Hematopoietic multipotent progenitor cell treated with erythropoietin and hydrocortisone succinate and interleukin-3 and kit ligand, for 17 days (in vitro differentiated cells): ENCODE measurements at places on chromosomes 16 and 17.

- peak; percentile 25 for DNase-seq
Observed at GRCh38 chr17:27585153-27585681, 45.8 kb upstream of the LGALS9 start.

GRCh38 chr17:9115214-9116191 lies 94.2 kb downstream of the NTN1 start:
- no peak for DNase-seq

GRCh38 chr16:89853306-89853993 lies 19.9 kb upstream of the TCF25 start:
- DNase-seq, result no peak

DNA sequence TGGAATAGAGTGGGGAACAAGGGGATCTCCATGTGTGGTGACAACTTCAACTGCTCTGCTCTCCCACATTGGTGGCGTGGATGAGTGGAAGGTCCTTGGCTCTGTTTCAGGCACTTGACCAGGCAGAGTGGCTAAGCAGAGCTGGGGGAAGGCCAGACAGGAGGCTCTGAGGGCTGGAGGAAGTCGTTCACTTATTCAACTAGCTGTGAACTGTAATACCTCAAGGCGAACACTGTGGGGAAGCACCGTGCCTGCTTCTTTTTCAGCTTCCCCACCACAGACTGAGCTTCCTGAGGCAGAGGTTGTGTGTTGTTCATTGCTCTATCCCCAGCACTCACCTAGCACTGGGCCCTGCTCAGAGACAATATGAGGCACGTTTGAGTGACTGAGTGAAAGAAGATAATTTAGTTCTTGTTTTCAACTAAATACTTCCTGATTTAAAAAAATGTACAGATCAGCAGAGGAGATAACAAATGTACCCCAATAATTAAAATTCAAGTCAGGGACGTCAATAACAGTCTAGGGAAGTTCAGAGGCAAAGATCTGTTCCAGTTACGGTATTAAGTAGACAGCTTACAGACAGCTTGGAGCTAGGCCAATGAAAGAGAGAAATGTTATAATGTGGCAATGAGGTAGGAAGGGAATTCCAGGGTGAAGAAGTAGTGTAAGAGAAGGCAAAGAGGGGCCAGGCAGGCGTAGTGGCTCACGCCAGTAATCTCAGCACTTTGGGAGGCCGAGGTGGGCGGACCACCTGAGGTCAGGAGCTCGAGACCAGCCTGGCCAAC lies 34.7 kb downstream of the MYO18A start:
- DNase-seq, result peak; percentile 51

DNA sequence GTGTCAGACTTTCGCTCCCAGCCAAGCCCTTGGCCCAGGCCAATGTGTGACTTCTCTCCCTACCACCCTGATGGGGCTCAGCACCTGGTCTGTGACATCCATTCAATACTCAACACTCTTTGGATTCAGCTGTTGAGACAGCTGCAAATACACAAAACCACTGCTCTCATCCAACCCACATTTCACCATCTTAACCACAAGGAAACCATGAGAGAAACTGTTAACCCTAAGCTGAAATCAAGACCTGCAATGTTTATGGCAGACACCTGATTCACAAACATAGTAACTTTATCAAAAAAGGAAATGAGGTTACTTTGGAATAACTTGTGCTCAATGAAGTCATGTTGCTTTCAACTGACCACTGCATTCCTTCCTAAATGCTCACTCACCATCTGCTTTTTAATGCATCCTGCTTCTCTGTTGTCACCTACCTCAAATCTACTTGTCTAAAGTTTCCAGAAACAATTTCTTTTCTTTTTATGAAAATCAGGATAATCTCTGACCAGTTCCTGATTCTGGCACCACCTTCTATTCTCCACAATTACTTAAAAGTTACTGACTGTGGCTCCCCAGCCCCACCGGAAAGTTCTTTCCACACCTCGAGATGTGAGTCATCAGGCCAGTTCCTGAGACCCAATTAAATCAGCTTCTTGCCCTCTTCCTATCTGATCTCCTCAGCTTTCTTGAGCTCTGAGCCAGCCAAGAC lies 88.2 kb downstream of the NOG start:
- DNase-seq, result no peak

DNA sequence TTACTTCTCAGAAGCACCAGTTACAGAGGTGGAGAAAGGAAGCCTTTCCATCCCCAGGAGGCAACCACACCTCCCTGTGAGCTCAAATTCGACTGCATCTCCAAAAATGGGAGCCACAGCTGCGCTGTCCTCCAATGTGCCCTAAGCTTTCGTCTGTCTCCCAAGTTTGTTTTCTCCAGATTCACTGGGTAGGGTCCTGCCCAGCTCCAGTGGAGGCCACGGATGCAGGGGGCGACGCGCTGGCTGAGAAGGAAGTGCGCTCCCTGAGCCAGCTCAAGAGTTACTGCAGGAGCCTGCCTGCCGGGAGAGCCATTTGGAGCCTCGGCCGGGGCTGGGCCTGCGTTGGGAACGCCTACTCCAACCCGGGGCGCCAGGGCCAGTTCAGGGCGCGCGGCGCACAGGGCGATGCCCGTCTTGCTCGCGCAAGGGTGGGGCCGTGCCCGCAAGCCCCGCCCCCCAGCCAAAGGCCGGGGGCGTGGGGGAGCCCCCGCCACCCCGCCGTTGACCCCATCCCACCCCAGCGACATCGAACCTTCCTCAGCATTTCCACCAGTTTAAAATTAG lies 19.5 kb downstream of the SIAH1 start:
- peak; percentile 85 for DNase-seq

DNA sequence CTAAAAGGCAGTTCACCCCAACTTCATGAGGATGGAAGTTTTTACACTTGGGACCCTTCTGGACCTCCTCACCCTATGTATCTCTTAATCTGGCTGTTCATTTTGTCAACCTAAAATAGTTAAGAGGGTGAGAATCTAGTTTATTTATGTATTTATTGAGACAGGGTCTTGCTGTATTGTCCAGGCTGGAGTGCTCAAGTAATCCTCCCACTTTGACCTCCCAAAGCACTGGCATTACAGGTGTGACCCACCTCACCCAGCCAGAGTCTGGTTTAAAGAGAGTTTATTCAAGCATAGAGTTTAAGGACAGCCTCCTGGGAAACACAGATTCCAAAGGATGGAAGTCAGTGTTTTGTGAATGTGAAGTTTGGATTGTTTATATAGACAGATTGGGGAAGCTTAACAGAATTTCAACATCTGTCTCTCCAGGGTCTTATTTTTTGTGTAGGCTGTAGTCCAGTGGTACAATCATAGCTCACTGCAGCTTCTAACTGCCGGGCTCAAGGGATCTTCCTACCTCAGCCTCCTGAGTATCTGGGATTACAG lies 8.0 kb upstream of the APPBP2 start:
- DNase-seq, result no peak

DNA sequence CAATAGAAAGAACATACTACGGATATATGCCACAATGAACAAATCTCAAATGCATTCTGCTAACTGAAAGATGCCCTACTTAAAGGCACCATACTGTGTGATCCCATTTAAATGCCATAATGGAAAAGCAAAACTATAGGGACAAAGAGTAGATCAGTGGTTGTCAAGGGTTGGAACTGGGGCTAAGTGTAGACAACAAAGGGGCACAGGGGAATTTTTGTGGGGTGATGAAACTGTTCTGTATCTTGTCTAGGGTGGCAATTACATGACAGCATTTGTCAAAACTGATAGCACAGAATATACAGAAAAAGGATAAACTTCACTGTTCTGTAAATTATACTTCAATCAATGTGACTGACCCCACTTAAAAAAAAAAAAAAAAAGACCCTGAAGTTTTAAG lies 17.7 kb downstream of the GFOD2 start:
- DNase-seq, result no peak

DNA sequence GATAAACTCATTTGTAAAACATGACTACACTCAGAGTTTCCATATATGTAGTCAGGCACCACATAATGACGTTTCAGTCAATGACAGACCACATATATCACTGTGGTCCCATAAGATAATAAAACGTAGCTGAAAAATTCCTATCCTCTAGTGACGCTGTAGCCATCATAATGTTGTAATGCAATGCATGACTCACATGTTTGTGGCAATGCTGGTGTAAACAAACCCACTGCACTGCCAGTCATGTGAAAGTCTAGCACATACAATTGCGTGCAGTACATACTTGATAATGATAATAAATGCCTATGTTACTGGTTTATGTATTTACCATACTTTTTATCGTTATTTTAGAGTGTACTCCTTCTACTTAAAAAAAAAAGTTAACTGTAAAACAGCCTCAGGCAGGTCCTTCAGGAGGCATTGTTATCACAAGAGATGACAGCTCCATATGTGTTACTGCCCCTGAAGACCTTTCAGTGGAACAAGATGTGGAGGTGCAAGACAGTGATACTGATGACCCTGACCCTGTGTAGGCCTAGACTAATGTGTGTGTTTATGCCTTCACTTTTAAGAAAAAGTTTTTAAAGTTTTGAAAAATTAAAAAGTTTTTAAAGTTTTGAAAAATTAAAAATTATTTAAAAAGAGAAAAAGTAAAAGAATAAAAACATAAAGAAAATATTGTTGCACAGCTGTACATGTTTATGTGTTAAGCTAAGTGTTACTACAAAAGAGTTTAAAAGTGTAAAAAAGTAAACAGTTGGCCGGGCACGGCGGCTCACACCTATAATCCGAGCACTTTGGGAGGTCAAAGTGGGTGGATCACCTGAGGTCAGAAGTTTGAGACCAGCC lies 9.0 kb downstream of the STAT5B start:
- peak; percentile 93 for DNase-seq

DNA sequence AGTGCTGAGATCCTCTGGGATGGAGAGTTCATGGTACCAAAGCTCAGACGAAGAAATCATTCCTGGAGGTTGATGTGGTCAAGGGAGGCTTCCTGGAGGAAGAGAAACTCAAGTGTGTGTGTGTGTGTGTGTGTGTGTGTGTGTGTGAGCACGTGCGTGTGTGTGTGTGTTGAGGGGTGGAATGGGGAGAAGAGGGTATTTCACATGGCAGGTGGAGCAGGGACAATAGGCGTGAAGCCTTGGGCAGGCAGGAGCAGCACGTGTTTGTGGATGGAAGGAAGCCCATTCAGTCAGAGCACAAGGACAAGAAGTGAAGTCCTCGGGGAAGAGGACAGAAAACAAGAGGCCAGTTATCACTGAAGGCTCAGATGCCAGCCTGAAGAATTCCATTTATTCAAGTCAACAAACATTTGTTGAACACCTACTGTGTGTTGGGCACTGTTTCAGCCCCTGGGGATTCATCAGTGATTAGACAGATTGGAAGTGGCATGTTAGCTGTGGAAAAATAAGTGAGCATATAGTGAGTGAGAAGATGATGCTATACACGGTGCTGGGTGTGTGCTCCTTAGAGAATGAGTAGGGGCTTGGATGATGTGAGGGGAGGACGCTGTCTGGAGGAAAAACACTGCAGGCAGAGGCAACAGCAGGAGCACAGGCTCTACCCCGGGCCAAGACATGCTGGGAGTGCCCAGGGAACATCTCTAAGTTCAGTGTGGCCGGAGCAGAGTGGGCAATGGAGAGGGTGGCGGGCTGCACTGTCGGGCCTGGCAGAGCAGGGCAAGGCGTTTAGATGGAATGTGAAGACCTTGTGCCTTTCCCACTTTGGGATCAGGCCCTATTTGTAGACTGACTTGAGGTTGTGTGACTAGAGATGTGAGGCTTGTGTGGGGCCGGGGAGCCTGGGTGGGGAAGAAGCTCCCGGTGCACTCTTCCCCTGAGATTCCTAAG lies 267.1 kb downstream of the CBLN1 start:
- DNase-seq, result no peak

DNA sequence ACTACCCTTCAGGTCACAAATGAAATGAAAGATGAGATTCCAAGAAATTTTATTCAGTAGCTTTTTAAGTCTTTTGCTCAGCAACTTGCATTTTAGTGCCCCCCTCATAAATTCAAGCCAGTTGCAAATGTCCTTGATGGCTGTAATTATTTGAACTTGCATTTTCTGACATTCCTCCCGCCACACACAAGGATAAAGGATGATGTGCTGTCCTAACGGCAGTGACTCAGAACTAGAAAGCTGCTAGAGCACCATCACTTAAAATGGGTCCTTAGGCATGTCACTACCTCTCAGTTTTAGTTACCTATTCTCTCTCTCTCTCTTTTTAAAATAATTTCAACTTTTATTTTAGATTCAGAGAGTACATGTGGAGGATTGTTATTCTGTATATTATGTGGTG lies 306.7 kb downstream of the CNTNAP4 start:
- no peak for DNase-seq

DNA sequence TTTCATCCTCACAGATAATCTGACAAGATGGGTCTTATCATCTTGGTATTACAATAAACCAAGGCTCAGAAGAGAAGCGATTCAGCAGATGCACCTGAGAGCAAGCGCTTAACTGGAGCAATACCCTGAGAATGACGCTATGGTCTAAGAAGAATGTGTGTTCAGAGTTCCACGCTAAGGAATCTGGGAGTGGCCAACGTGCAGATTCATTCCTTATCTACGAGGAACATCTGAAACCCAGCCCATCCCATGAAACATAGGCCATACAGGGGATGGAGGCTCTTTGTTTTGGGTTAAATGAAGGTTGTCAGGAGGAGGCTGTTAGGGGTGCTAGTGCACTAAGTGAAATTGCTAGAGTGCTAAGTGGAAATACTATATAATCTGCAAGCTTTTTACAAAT lies 28.5 kb upstream of the KDM8 start:
- DNase-seq, result no peak

GRCh38 chr17:61511480-61512182 lies 59.4 kb downstream of the TBX4 start:
- no peak for DNase-seq

DNA sequence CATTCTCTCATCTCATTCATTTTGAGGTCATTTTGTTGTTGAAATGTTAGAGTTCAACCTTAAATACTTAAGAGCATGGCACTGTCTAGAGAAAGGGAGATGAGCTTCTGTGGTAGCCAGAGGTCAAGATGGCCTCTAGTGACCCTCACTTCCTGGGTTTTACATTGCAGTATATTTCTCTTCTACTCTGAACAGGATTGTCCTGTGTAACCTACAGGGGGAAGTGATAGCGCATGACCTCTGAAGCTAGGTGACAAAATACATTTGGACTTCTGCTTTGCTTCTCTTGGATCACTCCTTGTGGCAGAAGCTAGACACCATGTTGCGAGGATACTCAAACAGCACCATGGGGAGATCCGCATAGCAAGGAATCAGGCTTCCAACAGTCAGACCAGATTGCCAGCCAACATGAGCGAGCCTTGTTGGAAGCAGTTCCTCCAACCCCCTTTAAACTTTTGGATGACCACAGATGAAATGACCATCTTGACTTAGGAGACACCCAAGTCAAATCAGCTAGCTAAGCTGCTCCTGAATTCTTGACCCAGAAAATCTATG lies 748.4 kb downstream of the MAF start:
- DNase-seq, result no peak

DNA sequence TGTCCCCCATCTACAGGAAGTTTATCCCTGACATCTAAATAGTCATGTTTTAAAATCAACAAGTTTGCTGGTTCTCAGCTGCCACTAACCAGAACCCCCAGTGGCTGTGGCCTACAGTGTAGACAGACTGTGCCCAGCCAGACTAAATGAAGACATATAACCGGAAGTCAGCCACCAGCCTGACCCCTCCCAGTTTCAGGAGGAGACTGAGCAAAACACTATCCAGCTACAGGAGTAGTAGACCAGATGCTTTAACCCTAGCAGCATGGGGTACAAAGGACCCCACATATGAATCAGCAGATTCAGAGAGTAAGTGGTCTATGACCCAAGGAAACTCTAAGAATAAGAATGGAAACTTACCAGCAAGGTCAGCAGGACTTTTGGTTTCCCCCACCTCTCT lies 83.4 kb downstream of the HIC1 start:
- no peak for DNase-seq

GRCh38 chr17:82465023-82465603 lies 6.6 kb downstream of the NARF start:
- peak; percentile 84 for DNase-seq
